Fibroblast of gingiva (primary cell): ENCODE measurements at places on chromosomes 2 and 18.
A peak's percentile ranks its signal among the peaks of the same experiment; 100 is the strongest.

- DNase-seq = no peak
Observed at GRCh38 chr2:206471524-206472062, 28.3 kb downstream of the ADAM23 start.

GRCh38 chr2:221569425-221569845, 2.7 kb downstream of the EPHA4 start:
- no peak for DNase-seq

GRCh38 chr2:178280244-178280852, 86.0 kb downstream of the OSBPL6 start:
- DNase-seq = peak; percentile 27

- DNase-seq = no peak
Observed at GRCh38 chr2:119495948-119496347, 28.3 kb downstream of the SCTR start.

DNA sequence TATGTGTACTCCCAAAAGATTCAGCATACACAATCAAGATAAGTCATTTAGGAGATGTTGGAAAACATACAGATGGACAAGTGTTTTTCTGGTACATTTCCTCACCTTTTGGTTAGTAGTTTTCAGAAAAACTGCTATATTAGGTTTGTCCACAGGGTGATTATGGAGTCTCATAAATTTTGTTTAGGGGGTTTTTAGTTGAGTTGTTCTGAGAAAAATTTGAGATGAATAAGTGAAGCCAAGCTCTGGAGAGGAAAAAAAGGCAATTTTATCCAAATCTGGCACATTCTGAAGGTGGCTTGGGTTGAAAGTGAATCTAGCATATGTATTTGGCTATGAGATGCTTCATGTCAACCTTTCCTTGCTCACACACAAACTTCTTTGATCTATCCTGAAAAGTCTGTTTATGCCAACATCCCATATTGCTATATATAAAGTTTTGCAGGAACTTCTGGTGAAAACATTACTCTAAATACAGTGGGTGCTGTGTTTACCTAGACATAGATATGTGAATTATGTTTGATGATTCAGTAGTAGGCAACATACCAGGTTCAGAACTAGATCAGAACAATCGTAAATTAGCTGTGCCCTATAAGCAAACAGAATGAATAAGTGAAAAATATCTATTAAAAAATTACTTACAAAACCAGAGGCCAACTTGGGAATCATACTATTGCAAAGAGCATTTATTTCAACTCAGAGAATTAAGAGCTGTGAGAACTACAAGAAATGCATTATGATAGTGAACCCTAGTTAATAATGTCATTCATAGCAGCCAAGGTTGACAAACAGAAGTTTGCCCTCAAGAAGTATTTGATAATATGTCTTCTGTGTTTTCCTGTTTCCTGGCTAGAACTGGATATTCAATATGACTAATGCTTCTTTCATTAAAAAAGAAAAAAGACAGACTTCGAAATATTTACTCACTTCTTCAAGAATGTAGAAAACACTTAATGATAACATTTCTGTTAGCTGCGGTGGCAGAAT, 552.0 kb downstream of the IRS1 start:
- DNase-seq = no peak

DNA sequence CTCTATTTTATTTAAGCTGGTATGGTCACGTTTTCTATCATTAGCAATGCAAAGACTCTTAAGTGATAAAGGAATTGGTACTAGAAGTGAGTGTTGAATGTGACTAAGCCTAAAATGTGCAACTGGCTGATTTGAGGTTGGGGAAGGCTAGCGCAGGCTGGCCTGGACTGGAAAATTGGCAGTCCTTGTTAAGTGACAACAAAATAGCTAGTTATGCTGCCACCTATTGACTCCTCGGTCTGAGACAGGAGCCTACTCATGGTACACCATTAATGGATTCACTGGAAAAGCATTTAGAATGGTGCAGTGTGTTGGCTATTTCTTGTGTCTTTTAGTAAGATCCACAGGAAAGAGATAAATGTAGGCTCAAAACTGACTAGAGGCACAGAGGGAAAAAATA, 5.7 kb upstream of the WIPF1 start:
- peak; percentile 74 for DNase-seq

DNA sequence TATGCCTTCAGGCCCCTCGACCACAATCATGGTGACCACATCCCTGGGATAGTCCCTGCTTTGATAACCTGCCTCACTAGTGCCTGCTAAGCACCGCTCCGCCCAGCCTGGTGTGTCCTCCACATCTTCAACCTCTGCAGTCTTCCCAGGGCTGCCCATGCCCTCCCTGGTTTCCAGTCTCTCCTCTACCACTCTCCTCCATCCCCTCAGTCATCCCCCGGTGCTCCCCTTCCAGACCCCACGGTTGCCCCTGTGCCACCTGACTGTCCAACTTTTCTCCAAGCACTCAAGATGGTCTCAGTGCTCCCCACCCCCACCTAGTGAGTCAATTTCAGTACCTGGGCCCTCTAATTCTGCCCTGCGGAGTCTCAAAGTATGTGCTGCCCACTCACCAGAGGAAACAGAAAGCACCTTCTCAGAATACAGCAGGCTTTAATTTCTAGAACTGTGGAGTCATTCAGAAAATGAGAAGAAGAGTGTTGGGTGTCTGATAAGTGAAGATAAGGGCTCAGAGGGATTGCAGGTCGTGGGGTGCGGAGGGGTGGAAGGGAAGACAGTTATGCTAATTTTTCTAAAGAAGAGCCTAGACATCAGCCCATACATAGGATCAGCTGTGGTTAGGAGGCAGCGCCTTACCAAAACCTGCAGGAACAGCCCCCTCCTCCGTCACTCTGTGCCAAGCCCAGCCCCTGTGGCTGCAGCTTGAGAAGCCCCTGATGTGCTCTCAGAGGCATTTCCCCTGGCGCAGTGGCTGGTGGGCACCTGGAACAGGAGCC, 53.6 kb upstream of the CAB39 start:
- DNase-seq = no peak

DNA sequence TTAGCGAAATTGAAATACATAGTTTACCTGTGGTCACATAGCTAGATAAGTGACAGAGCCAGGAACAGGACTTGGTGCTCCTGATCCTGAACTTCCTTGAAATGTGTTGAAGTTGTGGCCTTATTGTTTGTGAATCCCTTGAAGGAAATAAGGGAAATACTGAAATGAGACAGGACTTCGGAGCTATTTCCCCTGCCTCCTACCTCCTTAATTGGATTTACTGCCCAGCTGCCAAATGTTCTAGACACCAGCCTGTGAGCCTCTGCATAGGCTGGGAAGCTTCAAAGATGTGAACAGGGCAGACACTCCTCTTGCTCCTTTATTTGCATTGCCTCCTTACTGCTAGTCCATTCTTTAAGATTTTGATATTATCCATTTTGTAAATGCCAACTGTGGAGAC, 135.2 kb downstream of the PRPF40A start:
- no peak for DNase-seq

DNA sequence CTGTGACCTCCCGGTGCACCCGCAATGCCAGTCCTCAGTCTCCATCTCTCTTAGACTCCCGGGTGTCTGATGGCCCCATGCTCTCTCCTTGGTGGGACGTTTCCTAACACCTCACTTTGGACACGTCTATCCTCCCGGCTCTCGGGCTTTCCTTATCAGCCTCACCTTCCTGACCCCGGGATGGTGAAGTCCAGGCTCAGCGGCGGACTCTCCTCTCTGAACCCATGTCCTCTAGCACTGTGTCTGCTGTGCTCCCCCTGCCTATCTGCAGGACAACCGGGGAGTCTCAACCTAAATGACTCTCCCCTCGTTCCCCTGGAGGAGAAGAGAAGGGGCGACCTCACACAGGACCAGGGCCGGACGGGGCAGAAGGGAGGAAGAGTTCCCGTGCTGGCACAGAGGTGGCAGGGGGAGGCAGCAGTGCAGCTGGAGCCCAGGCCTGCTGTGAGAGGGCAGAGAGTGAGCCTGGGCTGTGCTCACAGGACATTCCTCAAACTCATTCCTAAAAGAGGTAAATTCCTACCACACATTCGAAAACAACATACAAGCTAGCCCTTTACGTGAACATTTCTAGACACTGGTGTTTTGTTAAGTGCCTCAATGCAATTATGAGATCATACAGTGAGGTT, 41.9 kb downstream of the MBP start:
- DNase-seq = no peak

DNA sequence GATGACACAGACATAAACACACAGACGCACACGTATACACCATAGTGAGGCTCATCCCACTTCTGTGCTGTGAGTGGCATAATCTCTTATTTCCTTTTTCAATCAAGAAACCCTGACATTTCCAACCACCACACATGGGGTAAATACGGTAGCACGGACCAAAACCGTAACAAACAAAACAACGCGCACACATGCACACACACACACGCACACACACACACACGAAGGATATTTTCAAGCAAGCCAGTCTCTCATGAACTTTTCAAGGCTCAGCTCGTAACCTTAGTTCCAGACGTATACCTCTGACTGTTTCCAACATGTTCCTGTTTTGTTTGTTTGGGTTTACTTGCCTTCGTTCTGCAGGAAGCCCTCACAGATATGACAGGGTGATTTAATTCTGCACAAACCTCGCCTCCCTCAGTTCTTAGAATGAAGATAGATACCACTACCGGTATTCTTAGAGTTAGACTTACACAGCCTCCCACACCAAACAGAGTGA, 119.8 kb downstream of the BCL2 start:
- no peak for DNase-seq

- DNase-seq = peak; percentile 85
Observed at GRCh38 chr18:59041819-59042815, 97.6 kb upstream of the SEC11C start.

DNA sequence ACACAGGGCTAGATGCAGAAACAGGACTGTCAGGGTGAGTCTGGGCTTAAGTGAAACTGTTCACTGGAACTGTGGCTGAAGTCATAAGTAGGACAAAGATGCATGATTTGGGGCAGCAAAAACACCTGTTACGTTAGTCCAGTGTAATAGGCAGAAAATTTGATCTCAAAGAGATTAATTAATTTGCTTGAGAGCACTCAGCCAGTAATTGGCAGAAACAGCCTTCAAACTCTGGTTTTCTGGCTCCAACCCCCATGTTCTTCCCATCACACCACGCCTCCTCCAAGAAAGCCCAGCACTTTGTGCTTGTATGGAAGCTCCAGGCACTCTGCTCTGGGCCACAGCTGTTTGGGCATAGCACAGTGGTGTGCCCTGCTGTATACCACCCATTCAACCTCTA, 54.0 kb downstream of the CNTNAP5 start:
- no peak for DNase-seq

DNA sequence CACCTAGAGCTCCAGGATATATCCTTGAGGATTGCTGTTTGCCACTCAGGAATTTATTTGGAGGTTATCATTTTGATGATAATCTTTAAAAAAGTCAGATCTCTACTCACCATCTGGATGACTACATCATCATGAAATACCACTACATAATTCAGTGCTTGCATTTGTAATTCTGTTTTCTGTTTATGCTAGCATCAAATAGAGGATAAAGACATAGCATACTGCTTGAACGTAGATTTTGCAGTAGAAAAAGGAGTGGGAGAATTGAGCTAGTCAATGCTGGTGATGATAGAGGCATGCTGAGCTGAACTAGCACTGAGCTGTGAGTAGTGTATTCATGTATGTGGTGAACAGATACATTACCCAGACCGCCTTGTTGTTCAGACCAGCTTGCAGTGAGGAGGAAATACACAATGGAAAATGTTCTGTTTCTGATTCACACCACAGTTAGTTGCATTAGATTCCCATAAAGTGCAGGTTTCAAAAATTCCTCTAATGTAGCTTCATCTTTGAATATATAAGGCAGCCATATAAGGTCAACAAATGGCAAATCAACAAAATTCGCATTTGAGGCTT, 68.8 kb upstream of the CDC42EP3 start:
- peak; percentile 17 for DNase-seq

DNA sequence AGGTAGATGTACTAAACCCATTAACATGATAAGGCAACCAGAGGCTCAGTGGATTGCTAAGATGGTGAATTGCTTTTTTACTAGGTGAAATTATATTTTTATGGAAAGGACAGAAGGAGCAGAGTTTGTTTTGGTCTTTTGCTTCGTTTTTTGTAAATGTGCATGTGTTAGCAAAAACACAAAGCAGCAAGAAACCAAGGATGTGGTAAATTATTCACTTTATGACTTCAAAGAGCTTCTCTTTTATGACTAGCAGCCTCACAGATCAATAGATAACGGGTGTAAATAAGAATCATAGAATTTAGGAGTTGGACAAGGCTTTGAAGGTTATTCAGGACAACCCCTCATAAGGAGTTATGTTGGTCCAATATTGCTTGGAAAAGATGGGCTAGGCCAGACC, 615.0 kb downstream of the DPP10 start:
- no peak for DNase-seq

- peak; percentile 21 for DNase-seq
Observed at GRCh38 chr2:11698009-11698922, 28.3 kb upstream of the NTSR2 start.

DNA sequence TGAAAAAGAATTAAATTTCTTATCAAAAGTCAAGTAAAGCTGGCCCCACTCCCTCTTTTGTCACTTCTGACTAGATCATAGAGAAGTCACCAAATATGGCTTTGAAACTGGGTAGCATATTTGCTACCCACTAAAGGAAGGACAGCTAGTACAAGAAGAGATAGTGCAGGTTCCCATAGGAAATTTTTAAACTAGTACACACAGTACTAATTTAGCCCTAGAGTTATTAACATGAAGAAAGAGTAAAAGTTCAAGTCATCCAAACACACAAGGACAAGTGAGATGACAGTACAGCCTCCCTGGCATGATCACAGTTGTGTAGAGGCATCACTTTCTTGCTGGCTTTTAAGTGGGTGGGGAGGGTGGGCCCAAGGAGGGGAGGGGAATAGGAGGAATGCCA, 100.9 kb downstream of the IRS1 start:
- no peak for DNase-seq

GRCh38 chr2:173934895-173935294, 30.3 kb downstream of the SP3 start:
- no peak for DNase-seq

DNA sequence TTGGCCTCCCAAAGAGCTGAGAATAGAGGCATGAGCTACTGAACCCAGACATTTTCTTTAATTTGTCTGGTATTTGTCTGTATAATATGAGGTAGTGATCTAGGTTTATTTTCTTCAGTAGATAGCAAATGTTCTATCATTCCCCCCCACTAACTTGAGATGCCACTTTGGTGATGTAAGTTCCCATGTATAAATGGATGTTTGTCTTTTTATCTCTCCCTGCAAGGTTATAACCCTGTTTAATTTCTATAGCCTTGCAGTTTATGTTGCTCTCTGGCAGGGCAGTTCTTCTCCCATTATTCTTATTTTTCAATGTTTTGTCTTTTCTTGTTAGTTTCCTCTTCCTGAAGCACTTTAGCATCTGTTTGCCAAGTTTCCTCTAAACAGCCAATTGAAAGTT, 39.1 kb upstream of the MAP4K4 start:
- DNase-seq = no peak
